Sigmoid colon (tissue), 7 donors: ENCODE measurements at places on chromosomes 7 and 10. TPM values are rescaled to one million over a fixed set of nuclear protein-coding genes. Genes with fewer than 3 reads are reported as not detected.

DNA sequence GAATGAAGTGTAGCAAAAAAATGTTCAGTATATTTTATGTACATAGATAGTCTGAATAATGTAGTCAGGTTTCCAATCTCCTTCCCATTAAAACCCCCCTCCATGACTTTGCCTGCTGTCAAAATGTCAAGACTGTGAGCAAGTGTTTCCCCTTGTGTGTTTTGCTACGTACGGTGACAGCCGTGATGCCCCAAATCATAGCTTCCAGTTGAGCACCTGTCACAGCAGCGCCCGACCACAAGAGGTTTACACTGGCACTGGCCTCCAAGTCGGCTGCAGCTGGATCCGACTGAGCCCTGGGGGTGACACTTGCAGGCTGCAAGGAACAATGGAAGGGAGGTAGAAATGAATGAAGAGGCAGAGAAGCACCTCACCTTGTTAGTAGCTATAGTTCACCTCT lies 62.3 kb downstream of the LAMB4 start:
- H3K36me3 ChIP-seq, result no peaks in the 10 kb centered on the region
- H3K27me3 ChIP-seq, result no peaks in the 10 kb centered on the region
- no peak overlapping the region for H3K4me3 ChIP-seq
- no peak for DNase-seq
- no peak overlapping the region for H3K27ac ChIP-seq
- peaks cover under 1% of the 10 kb centered on the region for H3K4me1 ChIP-seq

- H3K27ac ChIP-seq, result no peak overlapping the region
- no peak for DNase-seq
- H3K27me3 ChIP-seq, result peaks cover 12% of the 10 kb centered on the region
These were observed 21.9 kb downstream of the MNX1 start for GRCh38 chr7:156988343-156989185.

- no peaks in the 10 kb centered on the region for H3K4me1 ChIP-seq
- no peak for DNase-seq
- H3K4me3 ChIP-seq, result no peak overlapping the region
- no peak overlapping the region for H3K27ac ChIP-seq
These were observed 38.9 kb upstream of the SP8 start for GRCh38 chr7:20825555-20825954.

DNA sequence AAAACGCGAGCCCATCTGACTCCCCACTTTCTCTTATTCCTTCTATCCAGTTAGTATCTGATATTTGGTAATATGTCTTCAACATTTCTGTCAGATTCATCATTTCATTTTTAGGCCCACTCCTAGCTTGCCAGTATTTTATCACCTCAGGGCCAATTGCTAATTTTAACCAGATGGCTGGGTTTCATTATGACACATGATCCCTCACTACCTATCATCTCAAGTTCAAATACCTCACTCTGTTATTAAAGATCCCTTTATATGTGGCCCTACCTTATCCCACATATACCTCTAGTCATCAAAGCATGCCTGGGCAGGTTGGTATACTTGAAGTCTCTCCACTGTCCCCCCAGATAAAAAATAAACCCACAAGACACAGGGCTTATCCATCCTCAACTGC lies 104.9 kb downstream of the RNLS start:
- no peak overlapping the region for H3K4me3 ChIP-seq
- H3K27ac ChIP-seq, result no peak overlapping the region
- no peaks in the 10 kb centered on the region for H3K4me1 ChIP-seq
- DNase-seq, result no peak
- H3K36me3 ChIP-seq, result no peaks in the 10 kb centered on the region

DNA sequence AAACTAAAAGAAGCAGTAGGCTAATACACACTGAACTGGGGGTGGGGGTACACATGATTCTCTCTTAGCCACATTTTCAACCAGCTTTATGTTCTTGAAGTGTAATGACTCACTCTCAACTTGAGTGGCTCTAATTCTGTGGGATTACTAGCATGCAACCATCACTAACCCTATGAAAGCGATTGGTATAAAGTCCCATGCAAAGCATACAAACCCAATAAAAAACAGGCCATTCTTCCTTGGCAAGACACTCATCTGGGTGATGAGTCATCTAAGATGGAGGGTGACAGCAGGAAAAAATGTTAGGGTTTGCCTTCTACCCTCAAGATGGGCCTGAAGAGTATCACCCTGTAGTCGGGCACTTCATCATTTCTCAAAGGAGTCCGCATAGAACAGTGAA lies 14.9 kb upstream of the PON3 start:
- H3K4me3 ChIP-seq, result no peak overlapping the region
- H3K4me1 ChIP-seq, result no peaks in the 10 kb centered on the region
- DNase-seq, result no peak
- H3K27ac ChIP-seq, result no peak overlapping the region

GRCh38 chr7:104955276-104955675 lies 58.7 kb upstream of the KMT2E start:
- no peaks in the 10 kb centered on the region for H3K36me3 ChIP-seq
- DNase-seq, result no peak
- H3K27me3 ChIP-seq, result no peaks in the 10 kb centered on the region

DNA sequence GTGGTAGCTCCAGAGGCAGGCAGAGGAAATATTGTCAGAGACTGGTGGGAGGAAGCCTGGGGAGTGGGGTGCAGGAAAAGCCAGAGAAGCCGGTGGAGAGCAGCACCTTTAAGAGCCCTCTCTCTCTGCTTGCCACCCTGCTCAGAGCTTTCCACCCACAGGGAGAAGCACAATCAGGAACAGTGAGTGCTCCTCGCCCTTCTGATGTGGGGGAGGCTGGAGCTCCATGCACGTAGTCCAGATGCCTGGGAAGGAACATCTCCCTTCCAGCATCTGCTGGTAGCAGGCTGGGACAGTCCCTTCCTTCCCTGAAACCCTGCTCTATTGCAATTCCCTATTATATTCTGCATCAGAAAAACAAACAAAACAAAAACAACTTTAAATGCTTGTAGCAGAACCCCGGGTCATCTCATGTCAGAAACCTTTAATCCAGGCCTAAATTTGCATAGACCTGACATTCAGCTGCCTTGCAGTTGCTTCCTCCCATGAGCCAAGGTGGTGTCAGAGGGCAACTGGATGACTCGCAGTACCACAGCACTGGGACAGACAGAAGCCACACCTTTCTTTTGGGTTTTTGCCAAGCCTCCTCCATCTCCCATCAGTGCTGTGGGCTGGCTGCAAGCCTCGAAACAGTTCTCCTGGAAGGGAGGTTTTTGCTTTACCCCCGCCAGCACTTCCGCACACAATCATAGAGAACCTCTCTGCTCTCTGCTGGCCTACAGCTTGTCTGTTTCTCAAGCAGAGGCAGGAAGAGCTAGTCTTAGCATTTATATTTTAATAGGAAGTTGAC lies 13.1 kb downstream of the AVPI1 start:
- peaks cover 26% of the 10 kb centered on the region for H3K36me3 ChIP-seq
- H3K4me1 ChIP-seq, result no peaks in the 10 kb centered on the region
- H3K27ac ChIP-seq, result no peak overlapping the region
- H3K4me3 ChIP-seq, result no peak overlapping the region

- H3K4me1 ChIP-seq, result no peaks in the 10 kb centered on the region
- no peaks in the 10 kb centered on the region for H3K36me3 ChIP-seq
- DNase-seq, result no peak
- no peak overlapping the region for H3K27ac ChIP-seq
- no peaks in the 10 kb centered on the region for H3K27me3 ChIP-seq
These were observed 88.6 kb downstream of the VIM start for GRCh38 chr10:17316488-17317170.

DNA sequence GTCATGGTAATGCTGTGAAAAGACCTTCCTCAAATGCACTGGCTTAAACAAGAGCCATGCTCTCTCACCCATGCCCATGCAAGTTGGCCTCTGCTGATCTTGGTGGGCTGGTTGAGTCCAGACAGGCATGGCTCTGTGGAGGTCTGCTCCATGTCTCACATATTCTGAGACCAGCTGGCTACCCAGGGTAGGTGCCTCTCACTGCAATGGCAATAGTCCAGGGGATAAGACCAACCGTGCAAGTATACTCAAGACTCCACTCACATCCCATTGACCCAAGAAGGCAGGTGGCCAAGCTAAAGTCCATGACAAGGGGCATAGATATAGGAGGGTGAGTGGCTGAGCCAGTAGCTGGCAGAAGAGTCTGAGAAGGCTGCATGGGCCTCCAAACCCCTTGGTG lies 14.2 kb upstream of the EBF3 start:
- H3K4me1 ChIP-seq, result no peaks in the 10 kb centered on the region
- H3K27ac ChIP-seq, result no peak overlapping the region
- H3K27me3 ChIP-seq, result peaks cover 8% of the 10 kb centered on the region
- H3K4me3 ChIP-seq, result no peak overlapping the region

GRCh38 chr7:6917258-6917657 lies 91.2 kb upstream of the CCZ1B start:
- H3K4me1 ChIP-seq, result no peaks in the 10 kb centered on the region
- no peaks in the 10 kb centered on the region for H3K27me3 ChIP-seq
- DNase-seq, result no peak
- H3K4me3 ChIP-seq, result no peak overlapping the region

DNA sequence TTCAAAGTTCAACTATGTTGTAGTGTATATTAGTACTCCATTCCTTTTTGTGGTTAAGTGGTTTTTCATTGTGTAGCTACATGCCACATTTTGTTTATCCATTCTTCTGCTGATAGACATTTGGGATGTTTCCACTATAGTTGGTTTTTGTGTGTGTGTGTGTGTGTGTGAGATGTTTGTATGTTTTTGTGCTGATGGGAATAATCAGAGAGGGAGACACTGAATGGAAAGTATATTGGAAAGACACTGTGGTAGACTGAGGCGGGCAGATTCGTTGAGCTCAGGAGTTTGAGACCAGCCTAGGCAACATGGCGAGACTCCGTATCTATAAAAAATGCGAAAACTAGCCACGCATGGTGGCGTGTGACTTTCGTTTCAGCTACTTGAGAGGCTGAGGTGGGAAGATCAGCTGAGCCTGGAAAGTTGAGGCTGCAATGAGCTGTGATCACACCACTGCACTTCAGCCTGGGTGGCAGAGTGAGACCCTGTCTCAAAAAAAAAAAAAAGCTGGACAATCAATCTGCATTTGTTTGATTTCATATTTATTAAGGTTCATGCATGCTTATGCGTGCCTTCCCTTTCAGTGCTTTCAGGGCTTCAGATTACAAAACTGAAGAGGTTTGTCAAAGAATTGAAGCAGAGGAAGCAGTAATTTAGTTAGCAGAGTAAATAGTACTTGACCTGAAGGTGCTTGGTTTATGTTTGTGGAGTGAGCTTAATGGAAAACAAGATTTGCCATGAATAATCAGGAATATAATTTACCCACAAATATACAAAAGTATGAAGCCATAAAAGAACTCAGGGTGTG lies 14.7 kb downstream of the SEC24C start:
- H3K4me1 ChIP-seq, result no peaks in the 10 kb centered on the region
- no peak overlapping the region for H3K4me3 ChIP-seq
- DNase-seq, result peak; percentile 22
- H3K27me3 ChIP-seq, result no peaks in the 10 kb centered on the region
- H3K36me3 ChIP-seq, result peaks cover 22% of the 10 kb centered on the region

- H3K27ac ChIP-seq, result no peak overlapping the region
- H3K4me1 ChIP-seq, result peaks cover 76% of the 10 kb centered on the region
- H3K27me3 ChIP-seq, result no peaks in the 10 kb centered on the region
- no peak for DNase-seq
- peaks cover 16% of the 10 kb centered on the region for H3K36me3 ChIP-seq
These were observed 227.2 kb upstream of the MKLN1 start for GRCh38 chr7:131100357-131101054.

DNA sequence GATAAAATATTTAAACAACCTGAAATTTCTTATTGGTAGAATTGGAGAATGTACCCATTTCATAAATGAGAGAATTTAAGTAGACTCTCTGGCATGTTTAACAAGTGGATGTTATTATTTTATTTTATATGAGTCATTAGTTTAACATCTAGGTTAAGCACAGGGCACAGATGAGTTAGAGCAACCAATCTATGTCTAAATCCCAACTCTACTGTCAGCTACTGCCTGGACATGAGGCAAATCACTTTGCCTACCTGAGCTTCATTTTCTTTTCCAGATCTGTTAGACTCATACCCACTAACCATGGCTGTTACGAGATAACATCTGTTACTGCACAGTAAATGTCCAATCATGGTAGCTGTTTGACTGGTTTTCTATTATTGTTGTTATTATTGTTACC lies 251.1 kb downstream of the INHBA start:
- H3K36me3 ChIP-seq, result no peaks in the 10 kb centered on the region
- peaks cover 11% of the 10 kb centered on the region for H3K4me1 ChIP-seq
- H3K4me3 ChIP-seq, result no peak overlapping the region
- H3K27me3 ChIP-seq, result no peaks in the 10 kb centered on the region
- no peak overlapping the region for H3K27ac ChIP-seq

GRCh38 chr7:155694851-155695250 lies 50.4 kb downstream of the RBM33 start:
- no peaks in the 10 kb centered on the region for H3K27me3 ChIP-seq
- no peak overlapping the region for H3K27ac ChIP-seq
- H3K4me1 ChIP-seq, result peaks cover 21% of the 10 kb centered on the region

- H3K4me1 ChIP-seq, result no peaks in the 10 kb centered on the region
- no peak overlapping the region for H3K27ac ChIP-seq
- no peaks in the 10 kb centered on the region for H3K36me3 ChIP-seq
- no peaks in the 10 kb centered on the region for H3K27me3 ChIP-seq
- DNase-seq, result no peak
These were observed 177.1 kb upstream of the PTER start for GRCh38 chr10:16259726-16260125.

GRCh38 chr10:27258838-27259812 lies 18.5 kb upstream of the ACBD5 start:
- no peaks in the 10 kb centered on the region for H3K4me1 ChIP-seq
- no peak overlapping the region for H3K27ac ChIP-seq
- H3K27me3 ChIP-seq, result peaks cover 38% of the 10 kb centered on the region
- no peak for DNase-seq

GRCh38 chr10:97852277-97852676 lies 2.6 kb downstream of the GOLGA7B start:
- no peak overlapping the region for H3K27ac ChIP-seq
- no peak for DNase-seq
- no peak overlapping the region for H3K4me3 ChIP-seq
- no peaks in the 10 kb centered on the region for H3K36me3 ChIP-seq
- H3K27me3 ChIP-seq, result peaks cover 74% of the 10 kb centered on the region
- peaks cover 11% of the 10 kb centered on the region for H3K4me1 ChIP-seq

GRCh38 chr7:150941351-150942000 lies 36.6 kb downstream of the KCNH2 start:
- no peaks in the 10 kb centered on the region for H3K36me3 ChIP-seq
- H3K4me3 ChIP-seq, result no peak overlapping the region
- peak; percentile 61 for DNase-seq
- no peaks in the 10 kb centered on the region for H3K27me3 ChIP-seq
- H3K27ac ChIP-seq, result peak overlapping the region; percentile 60

- no peaks in the 10 kb centered on the region for H3K27me3 ChIP-seq
- no peak overlapping the region for H3K4me3 ChIP-seq
- no peak for DNase-seq
- no peaks in the 10 kb centered on the region for H3K36me3 ChIP-seq
These were observed 24.4 kb downstream of the TRUB1 start for GRCh38 chr10:114962441-114962840.

The ZNF398 gene
- total RNA-seq, result 13.0 TPM

The FBXL13 gene
- total RNA-seq, result 2.5 TPM

The VGF gene
- 0.68 TPM for total RNA-seq

The PRR15 gene
- not detected for total RNA-seq

The MEOX2 gene
- 5.6 TPM for total RNA-seq

The H2BK1 gene
- total RNA-seq, result not detected

The UNCX gene
- total RNA-seq, result not detected

The PLEKHS1 gene
- total RNA-seq, result not detected

The AMZ1 gene
- not detected for total RNA-seq

The VIPR2 gene
- 15.0 TPM for total RNA-seq

The INHBA gene
- total RNA-seq, result 1.1 TPM

The ETV1 gene
- 11.4 TPM for total RNA-seq

The HOXA13 gene
- total RNA-seq, result 35.3 TPM
